ENCODE measurements at places on chromosomes 6 and 20.

GRCh38 chr6:102075539-102075938 is 682.0 kb downstream of the GRIK2 start:
- no peak for DNase-seq

- DNase-seq, result peak; percentile 79
These were observed 183.8 kb upstream of the TCF21 start for GRCh38 chr6:133705066-133705465.

GRCh38 chr6:99611148-99611547 is 4.5 kb downstream of the PRDM13 start:
- DNase-seq, result no peak

GRCh38 chr20:60113771-60114170 is 155.5 kb downstream of the CDH26 start:
- no peak for DNase-seq

GRCh38 chr6:90787446-90787845 is 200.6 kb upstream of the MAP3K7 start:
- no peak for DNase-seq

DNA sequence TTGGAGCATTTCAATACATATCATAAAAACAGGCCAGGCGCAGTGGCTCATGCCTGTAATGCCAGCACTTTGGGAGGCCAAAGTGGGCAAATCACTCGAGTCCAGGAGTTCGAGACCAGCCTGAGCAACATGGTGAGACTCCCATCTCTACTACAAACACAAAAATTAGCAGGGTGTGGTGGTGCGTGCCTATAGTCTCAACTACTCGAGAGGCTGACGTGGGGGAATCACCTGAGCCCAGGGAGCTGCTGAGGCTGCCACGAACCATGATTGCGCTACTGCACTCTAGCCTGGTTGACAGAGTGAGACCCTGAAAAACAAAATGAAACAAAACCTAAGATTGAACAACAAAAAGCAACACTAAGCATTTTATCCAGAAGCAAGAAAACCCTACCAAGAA is 47.2 kb downstream of the BACH2 start:
- DNase-seq, result no peak

DNA sequence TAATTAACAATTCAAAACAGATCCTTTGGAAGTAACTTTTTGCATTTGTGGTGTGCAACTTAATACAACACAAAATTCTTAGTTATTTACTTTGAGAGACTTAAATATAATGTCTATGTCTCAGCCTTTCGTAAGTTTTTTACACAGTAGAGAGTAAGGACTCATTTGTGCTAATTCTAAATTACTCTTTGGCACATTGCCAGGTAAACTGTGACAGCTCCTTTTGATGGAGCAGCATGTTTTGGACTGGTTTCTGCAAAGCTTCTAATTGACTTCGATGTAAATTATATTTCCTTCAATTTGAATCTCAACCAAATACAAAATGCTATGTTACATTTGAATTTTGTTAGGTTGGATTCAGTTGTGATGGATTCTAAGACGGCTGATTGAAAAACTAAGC is 450.7 kb upstream of the OPRM1 start:
- no peak for DNase-seq

GRCh38 chr6:128395596-128395995 is 124.8 kb downstream of the PTPRK start:
- no peak for DNase-seq

DNA sequence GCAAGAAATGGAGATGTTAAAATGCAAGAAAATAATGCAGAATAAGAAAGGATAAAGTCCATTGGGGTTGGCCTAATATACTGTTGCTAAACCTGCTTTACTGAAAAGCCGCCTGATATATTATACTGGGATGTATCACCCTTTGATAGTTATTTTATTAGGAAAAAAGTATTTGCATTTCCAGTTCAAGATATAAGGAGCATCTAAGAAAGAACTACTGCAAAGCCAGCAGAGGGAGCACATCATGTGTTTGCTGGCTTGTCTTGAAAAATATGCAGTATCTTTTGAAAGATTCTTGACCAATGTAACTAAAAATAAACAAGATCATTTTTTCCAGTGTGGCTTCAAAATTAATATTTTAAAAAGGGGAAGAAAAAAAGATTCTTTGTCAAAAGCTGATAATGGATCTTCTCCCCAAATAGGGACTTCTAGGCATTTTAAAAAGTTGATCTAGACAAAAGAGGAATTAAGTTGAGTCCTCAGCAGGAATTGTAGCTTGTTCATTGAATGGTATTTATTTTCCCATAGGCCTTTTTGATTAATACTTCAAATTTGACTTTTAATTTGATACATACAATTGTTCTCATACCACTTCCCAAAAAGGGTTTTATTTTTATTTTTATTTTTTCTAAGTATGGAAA is 214.9 kb downstream of the ZFAND3 start:
- DNase-seq, result peak; percentile 32

- no peak for DNase-seq
These were observed 666.0 kb downstream of the PHF3 start for GRCh38 chr6:64301307-64302236.

DNA sequence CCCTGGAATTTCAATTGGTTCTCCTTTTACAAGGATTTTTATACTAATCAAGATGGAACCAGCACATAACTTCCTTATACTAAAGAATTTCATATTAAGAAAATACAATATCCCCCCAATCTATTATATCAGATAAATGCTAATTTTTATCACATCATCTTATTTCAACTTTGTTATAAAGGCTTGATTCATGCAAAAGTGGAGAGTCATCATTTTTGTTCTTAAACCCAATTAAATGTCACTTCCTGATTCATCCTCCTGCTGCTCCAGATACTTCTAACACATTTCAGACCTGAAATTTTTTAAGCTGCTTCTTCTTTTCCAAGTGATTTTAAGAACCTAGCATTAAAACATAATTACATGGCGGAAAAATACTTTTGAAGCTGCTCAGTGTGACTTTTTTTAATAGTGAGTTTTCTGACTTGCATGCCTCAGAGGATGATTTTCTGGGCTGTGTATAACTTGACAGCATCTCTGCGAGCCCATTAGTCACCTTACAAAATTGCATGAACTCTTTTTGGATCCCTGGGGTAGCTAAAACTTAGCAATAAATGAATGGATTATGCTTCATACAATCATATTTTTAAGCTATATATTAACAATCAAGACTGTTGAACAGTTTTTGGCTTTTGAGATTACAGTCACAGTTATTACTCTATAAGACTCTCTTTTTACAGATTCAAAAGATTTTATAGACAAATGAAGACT is 134.1 kb downstream of the ELOVL4 start:
- no peak for DNase-seq

DNA sequence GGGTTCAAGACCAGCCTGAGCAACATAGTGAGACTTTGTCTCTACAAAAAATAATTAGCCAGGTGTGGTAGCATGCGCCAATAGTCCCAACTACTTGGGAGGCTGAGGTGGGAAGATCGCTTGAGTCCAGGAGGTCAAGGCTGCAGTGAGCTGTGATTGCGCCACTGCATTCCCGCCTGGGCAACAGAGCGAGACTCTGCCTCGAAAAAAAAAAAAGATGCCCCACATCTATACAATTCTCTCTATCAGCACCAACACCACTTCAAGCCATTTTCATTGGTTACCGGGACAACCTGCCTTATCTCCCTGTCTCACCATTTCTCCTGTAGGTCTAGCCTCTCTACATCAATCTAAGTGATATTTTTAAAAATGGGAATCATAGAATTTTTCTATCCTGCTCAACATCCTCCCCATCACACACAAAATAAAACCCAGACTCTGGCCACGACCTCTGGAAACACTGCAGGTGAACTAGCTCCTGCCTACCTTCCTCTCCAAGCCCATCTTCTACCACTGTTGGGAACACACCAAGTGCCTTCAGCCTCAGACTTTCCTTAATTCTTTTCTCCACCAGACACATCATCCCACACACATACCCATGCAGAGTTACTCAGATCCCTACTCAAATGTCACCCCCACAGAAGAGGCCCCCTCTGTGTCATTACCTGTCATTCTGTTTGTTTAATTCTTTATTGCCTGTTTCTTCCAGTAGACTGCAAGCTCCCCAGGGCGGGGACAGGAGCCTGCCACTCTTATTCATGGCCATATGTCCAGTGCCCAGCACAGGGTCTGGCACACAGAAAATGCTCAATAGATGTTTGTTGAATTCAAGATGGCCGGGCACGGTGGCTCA is 9.6 kb upstream of the PLTP start:
- no peak for DNase-seq

DNA sequence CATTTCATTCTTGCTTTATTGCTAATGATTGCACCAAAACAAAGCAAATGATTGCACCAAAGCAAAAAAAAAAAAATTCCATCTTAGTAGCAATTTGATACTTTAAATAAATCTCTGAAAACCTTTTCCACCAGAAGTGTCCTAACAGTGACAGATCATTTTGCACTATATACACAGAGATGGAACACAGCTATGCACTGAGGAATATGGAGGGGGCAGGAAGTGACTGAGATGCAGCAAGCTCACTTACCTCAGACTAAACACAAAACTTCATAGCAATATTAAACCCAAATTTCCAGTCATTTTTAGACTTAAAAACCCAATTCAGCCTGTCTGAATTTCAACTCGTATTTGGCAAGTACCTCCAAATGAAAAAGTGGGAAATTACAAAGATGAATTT is 41.2 kb downstream of the HIVEP2 start:
- no peak for DNase-seq

GRCh38 chr20:1526310-1526709 is 31.2 kb downstream of the SIRPD start:
- DNase-seq, result no peak

DNA sequence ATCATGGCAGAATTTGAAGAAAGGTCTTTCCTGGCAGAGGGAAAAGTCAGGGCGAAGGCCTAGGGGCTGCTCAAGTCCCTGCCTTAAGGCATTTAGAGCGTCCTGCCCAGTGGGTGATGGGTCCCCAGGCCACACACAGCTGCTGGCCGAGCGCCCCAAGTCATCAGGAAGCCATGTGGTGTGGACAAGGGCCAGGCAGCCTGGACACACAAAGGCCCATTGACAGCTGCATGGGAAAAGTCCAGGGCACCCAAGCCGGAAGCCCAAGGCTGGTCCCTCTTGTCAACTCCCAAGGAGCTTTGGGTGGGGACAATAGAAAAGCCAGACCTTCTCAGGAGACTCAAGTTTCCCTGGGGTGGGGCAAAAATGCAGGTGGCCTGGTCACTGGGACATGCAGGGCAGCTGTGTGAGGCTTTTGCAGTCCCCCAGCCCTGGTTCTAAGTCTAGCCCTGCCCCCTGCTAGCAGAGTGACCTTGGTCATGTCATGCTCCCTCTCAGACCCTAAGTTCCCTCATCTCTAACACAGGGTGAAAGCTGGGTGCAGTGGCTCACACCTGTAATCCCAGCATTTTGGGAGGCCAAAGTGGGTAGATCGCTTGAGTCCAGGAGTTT is 44.3 kb upstream of the PTGIS start:
- no peak for DNase-seq

GRCh38 chr20:17742731-17743130 is 43.0 kb downstream of the BANF2 start:
- no peak for DNase-seq

DNA sequence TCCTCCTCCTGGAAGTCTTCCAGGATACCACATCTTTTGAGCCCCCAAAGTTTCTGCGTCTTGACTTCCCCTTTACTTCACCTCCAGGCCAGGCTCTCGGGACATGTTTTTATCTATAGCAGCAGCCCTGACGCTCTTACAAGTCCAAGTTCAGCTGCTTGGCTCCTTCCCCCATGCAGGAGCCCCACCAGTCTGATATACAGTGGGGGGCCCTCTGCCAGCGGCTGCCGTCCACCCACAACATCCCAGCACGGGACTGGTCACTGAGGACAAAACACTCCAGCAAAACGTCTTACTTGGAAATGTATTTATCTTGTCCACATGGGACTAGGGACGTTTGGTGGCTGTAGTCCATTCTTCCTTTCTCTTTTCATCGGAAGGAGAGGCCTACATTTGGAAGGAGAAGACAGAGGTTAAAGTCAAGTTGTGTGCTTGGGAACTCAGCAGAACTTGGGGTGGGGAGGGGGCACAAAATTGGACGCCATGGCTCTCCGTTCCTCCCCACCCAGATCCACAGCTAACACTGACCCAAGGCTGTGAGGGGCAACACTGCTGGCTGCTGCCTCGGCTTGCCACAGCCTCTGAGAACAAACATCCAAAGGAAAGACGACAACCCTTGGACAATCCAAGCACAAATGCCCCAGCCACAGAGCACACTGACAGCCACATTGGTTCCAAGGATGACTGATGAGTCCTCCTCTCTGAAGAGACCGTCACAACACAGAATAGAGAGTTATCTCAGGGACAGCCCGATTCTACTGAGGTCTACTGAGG is 79.2 kb downstream of the PRND start:
- DNase-seq, result no peak

GRCh38 chr6:52424513-52424912 is 4.4 kb downstream of the EFHC1 start:
- no peak for DNase-seq

DNA sequence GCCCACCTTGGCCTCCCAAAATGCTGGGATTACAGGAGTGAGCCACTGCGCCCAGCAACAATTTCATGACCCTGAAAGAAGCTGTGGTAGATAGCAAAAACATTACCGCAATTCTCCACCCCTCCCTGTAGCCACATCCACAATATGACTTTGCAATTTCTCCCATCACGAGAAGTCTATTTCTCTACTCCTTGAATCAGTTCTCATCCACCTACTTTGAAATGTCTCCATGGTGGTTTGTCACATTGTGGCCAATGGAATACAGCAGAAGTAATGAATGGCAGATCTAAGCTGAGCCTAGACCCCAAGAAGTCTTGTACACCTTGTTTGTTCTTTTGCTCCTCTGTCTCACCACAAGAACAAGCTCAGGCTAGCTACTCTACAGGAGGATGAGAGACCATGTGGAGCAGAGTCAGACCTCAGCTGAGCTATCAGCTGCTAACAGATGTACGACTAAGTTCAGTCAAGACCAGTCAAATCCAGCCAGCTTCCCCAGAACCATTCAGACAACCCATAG is 6.3 kb downstream of the OXT start:
- DNase-seq, result no peak

- DNase-seq, result no peak
These were observed 471.3 kb downstream of the C6orf118 start for GRCh38 chr6:164838068-164838615.

- DNase-seq, result no peak
These were observed 610.5 kb downstream of the TFAP2B start for GRCh38 chr6:51429017-51429712.

DNA sequence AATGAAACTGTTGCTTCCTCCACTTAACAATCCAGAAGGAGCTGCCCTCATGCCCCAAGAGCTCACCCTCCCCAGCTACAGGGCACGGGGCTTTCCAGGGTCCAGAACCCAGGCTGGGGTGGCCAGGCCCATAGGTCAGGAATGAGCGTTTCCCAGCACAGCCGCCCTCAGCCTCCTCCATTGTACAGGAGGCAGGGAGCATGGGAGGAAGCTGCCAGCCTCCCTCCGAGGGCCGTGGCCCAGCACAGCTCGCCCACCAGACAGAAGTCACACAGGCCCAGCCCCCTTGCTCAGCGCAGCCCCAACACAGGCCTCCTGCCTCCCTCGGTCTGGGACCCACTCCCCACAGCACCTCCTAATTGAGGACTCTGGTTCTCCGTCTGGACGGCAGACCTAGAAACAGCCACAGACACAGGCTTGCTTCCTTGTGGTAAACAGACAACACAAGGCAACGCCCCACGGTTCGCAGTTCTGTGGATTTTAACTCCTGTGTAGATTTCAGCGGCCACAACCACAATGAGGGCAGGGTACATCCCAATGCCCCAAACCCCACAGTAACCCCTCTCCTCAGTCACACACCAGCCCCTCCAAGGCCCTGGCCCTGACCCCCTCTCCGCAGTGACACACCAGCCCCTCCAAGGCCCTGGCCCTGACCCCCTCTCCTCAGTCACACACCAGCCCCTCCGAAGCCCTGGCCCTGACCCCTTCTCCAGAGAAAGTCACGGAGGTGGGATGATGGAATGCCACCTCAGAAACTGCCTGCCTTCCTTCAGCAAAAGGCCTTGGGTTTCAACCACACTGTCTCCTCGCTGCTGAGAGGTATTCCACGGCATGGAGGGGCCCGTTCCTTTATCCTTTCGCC is 173.5 kb downstream of the DLL1 start:
- no peak for DNase-seq

Data from cardiac muscle cell (in vitro differentiated cells and primary cell).